ENCODE measurements at places on chromosomes 5 and 9.

- no peak for DNase-seq
Measured at GRCh38 chr9:116099821-116100220, 53.8 kb upstream of the PAPPA start.

GRCh38 chr5:68644971-68645370 is 429.4 kb downstream of the PIK3R1 start:
- no peak for DNase-seq

- no peak for DNase-seq
Measured at GRCh38 chr9:124030969-124031451, 19.4 kb downstream of the LHX2 start.

DNA sequence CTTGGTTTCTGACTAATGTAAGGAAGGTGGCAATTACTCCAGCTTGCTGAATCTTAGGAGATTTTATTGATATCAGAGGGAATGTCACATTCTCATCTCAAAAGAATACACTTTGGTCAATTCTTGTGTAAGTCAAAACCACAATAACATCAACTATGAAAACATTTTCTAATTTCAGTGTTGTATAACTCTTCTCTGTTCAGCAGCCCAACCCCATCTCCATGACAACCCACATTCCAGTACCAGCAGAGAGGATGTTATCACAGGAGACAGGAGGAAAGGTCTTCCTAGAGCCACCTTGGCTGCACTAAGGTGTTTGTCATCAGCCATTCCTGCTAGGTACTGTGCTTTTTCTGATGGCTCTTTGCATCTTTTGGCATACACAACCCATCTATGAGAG is 529.1 kb upstream of the BRINP1 start:
- no peak for DNase-seq

DNA sequence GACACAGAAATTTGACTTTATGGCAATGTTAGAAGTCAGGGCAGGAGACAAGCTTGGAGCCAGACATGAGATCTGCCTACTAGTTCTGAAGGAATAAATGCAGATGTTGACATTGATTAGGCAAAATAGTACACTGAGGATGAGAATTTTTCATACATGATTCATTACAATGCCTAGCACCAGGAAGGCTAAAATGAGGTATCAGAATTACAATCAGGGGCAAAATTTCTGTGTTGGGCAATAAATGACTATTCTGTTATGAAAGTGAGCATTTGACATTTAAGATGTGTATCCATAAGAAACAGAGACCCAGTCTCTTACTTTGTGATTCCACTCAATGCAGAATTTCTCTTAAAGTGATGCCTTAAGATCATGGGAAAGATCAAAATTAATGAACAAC is 92.4 kb upstream of the CDH10 start:
- DNase-seq: no peak

DNA sequence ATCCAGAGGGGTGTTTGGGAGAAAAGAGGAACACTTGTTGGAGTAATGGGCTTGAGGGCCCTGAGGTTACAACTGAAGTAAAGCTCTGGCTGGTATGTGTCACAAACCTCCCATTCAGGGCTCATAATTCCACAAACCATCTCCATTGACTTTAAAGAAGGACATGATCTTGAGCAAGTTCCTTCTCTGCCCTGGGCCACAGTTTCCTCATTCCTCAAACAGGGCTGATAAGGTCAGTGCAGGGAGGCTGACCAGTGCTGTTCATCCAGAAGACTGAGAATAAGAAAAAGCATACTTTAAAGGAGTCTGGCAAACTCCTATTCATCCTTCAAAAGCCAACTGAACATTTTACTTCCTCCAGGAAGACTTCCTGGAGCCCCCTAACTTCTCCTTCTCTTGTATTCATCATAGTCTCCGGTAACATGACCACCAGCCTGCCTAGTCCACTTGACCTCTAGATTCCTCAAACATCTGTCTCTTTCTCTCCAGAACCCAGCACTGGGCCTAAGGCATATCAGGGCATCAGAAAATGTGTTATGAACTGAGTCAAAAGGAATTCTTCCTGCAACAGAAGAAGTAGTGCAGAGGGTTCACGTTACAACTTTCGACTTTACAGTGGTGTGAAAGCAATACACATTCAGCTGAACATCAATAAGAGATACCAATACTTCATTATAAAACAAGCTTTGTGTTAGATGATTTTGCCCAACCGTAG is 20.7 kb upstream of the PTPN3 start:
- no peak for DNase-seq

DNA sequence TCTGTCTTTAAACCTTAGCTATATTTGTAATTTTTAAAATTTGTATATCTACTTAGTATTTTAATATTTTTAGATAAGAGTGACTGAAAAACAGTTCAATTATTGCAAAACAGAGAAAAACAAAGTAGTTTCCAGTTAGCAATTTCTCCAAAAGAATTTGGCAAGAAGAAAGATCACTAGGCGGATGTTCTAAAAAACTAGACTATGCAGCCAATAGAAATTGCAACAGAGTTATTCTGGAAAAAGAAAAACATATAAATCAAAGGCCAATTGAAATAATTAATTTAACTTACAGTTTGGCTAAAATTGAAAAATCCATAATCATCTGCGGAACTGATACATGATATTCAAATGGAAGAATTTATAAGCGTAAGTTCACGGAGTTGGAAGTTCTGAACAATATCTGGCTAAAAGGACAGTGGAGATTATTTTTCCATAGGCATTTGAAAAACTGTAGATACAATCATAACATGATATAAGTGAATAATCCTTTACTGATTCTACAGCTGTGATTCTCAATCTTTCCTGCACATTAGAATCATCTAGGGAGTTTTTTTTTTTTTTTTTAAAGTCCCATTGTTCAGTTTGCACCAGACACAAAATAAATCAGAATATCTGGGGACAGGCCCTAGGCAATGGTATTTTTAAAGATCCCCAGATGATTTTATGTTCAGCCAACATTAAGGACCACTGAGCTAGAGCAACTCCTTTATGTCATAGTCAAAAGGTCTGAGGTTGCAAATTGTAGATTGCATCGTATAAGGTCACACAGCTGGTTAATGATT is 605.1 kb upstream of the DAB2 start:
- no peak for DNase-seq

DNA sequence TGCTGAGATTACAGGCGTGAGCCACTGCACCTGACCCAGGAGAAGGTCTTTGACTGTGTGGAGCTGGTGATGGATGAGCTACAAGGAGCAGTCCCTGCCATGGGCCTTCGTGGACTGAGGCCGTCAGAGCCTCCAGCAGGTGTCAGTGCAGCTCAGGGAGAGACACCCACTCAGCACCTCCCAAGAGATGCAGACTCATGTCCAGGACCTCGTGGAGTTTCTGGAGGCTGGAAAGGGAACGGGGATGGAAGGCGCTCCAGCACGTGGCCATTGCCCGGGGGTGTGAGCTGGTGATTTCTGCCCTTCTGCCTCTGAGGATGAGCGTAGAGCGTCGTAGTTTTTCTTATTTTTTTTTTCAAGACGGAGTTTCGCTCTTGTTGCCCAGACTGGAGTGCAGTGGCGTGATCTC is 9.5 kb downstream of the TOR4A start:
- no peak for DNase-seq

- DNase-seq: no peak
Measured at GRCh38 chr5:73302797-73303147, 129.8 kb downstream of the TMEM174 start.

GRCh38 chr9:15843316-15843715 is 290.5 kb downstream of the CCDC171 start:
- no peak for DNase-seq

DNA sequence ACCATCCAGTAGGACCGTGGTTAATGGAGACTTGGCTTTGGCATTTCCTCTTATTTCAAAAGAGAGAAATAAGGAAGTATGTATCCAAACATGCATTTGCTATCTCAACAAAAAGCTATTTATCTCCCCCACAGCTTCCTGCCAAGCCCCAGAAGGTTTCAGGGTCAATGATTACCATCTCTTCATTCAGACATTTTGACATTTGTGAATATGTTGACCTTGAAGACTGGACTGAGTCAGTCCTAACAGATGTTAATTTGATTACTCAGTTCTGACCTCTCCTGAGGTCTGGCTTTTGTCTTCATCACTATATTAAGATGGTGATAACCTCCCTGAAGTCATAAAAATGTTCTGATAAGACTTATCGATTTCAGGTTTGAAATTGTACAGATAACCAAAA is 479.4 kb downstream of the AGTPBP1 start:
- DNase-seq: no peak

DNA sequence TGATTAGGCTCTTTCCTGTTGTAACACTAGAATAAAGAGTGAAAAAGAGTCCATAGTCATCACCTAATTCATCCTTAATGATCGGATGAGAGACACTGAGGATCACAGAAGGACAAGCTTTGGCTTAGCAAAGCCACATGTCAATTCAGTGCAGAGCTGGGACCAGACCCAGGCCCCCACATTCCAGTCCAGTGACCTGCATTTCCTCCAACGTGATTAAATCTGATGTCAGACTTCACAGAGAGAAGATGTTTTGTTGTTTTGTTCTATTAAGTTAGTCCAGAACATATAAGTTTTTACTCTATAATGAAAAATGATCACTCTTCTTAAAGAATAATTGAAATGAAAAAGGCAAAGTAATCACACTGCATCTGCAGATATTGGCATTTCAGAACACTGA is 377.9 kb upstream of the PAPPA start:
- no peak for DNase-seq

- DNase-seq: no peak
Measured at GRCh38 chr5:167633931-167634341, 657.5 kb upstream of the WWC1 start.

GRCh38 chr9:116276651-116277121 is 123.1 kb downstream of the PAPPA start:
- DNase-seq: no peak

DNA sequence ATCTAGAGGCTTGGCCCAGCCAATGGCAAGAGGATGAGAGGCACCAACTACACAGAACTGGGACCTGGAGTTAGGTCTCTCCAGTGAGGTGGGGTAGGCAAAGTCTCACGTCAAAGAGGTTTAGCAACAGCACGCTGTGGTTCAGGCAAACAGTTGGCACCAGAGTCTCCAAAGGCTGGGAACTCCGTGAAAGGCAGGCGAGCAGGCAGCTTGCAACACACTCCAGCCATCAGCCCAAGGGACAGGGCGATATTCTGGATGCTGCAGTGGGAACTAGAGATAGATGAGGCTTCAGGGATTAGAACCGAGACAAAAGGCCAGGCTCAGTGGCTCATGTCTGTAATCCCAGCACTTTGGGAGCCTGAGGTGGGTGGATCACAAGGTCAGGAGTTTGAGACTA is 129.1 kb downstream of the PDZD2 start:
- DNase-seq: no peak

DNA sequence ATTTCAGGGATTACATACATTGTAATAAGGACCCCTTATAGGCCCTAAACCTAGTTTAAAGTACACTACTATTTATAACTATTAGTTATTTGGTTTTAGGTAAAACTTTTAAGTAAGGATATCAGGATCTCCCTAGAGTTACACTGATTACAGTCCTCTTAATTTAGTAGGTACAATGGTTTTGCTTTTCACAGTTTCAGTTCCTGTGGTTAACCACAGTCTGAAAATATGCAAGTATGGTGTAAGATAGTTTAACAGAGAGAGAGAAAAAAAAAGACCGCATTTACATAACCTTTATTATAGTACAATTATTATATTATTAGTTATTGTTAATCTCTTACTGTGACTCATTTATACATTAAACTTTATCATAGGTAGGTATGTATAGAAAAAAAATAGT is 725.3 kb upstream of the PTPRD start:
- no peak for DNase-seq

DNA sequence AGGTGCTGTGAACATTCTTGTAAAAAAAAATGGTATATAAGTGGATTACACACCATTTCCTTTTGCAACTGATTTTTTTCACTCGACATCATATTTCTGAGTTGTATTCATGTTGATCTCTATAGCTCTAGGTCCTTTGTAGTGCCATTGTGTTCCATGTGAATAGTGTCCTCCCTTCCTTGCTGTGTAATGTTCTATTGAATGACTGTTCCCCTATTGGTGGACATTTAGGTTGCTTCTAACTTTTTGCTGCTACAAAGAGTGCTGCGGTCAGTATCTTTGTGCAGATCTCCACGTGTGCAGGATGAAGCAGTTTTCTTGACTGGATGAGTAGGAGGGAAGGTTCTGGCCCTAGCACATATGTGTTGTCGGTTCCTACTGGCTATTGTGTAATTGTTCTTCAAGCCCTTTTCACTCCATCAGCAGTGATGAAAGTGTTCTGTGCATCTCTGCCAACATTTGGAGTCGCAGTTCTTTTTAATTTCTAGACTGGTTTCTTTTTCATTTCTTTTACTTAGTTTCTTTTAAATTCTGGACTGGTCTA is 20.2 kb downstream of the DAB2IP start:
- no peak for DNase-seq

- DNase-seq: no peak
Measured at GRCh38 chr9:137491735-137492432, 32.8 kb upstream of the NSMF start.

- peak; percentile 51 for DNase-seq
Measured at GRCh38 chr5:95620030-95620869, at the start of gene GPR150. GPR150 (plus strand) TSS chr5:95620087; CDS start chr5:95620276, 189 bp downstream.

DNA sequence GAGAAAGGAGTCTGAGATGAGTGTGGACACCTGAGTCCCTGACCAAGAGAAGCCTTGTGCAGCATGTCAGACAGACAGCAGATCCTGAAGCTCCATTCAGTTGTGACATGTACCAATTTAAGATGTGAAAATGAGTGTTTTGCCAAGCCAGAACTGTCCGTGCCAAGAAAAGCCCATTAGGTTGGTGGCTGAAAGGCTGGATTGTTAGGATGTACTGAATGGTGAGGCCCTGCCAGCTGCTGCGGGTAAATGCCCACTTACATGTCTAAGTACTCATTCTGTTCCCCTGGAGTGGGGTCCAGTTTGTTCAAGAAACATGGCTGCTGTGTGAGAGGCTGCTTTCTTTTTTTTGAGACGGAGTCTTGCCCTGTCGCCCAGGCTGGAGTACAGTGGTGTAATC is 14.6 kb downstream of the DAPK1 start:
- DNase-seq: no peak

DNA sequence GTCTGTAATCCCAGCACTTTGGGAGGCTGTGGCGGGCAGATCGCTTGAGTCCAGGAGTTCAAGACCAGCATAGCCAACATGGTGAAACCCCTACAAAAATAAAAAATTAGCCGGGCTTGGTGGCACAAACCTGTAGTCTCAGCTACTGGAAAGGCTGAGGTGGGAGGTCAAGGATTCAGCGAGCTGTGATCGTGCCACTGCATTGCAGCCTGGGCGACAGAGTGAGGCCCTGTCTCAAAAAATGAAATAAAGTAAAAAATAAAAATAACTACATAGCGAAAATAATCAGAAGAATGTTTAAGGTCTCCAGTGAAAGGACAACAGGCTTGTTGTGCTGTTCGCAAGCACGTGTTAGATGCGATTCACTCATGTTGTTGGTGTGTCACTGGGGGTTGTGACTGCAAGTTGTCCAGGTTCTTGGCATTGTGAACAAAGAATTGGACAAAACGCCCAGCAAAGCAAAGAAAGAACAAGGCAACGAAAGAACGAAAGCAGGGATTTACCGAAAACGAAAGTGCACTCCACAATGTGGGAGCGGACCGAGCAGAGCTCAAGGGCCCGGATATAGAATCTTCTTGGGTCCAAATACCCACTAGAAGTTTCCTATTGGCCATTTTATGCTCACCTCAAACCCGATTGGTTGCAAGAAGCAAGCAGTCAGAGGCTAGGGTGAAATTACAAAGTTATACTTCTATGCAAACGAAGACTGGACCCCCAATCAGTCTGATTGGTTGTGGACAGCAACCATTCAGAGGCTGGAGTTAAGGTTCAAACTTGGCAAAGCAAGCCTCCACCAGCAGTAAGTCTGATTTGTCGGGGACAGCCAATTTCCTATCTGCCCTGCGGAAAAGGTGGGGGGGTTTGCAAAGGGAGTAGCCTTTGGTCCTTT is 844 bp upstream of the MCCC2 start:
- DNase-seq: no peak

- DNase-seq: no peak
Measured at GRCh38 chr5:172940268-172941066, 18.8 kb upstream of the RPL26L1 start.

All from stimulated activated CD4-positive, alpha-beta T cell treated with anti-CD3 and anti-CD28 coated beads, TNF-alpha, amount 100 ng/mL, for 48 hours (primary cell).